Cortex of kidney (tissue), 1 donor: ENCODE measurements at places on chromosomes 3 and 15.

- DNase-seq, result no peak
Measured at GRCh38 chr3:195111766-195112165, 159.2 kb downstream of the XXYLT1 start.

DNA sequence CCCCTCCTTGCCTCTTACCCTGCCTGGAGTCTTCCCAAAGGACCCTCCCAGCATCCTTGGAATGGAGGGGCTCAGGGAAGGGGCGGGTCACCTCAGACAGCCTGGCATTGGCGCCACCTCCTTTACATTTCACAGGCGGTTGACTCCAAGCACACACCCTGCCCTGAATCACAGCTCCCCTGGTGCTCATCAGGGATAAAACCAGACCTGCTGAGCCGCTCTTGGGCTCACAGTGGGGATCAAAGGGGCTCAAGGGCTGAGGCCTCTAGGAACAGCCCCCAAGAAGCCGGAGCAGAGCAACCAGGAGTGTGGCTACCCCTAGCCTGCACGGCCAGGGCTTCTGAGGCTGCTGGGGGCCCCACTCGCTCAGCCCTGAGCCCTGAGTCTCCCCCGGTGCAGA, 16.6 kb downstream of the LINGO1 start:
- DNase-seq, result no peak

- DNase-seq, result no peak
Measured at GRCh38 chr3:195591220-195591619, 7.5 kb upstream of the APOD start.

GRCh38 chr3:128415200-128415772, 51.4 kb downstream of the DNAJB8 start:
- DNase-seq, result no peak

DNA sequence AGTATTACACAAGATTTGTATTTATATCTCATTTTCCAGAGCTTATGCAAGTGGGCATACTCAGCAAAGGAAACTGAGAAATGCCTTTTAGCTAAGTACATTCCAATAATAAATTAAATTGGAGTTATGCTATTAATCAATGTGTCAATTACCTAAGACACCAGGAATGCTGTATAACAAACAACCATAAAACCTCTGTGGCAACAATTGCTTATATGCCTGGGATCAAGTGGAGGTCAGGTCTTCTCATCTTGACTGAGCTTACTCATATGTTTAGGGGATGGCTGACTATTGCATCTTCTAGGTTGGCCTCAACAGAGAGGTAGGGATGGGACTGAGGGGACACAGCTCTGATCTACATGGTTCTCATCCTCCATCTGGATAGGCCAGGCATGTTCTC, 30.7 kb downstream of the CD200R1L start:
- DNase-seq, result no peak

DNA sequence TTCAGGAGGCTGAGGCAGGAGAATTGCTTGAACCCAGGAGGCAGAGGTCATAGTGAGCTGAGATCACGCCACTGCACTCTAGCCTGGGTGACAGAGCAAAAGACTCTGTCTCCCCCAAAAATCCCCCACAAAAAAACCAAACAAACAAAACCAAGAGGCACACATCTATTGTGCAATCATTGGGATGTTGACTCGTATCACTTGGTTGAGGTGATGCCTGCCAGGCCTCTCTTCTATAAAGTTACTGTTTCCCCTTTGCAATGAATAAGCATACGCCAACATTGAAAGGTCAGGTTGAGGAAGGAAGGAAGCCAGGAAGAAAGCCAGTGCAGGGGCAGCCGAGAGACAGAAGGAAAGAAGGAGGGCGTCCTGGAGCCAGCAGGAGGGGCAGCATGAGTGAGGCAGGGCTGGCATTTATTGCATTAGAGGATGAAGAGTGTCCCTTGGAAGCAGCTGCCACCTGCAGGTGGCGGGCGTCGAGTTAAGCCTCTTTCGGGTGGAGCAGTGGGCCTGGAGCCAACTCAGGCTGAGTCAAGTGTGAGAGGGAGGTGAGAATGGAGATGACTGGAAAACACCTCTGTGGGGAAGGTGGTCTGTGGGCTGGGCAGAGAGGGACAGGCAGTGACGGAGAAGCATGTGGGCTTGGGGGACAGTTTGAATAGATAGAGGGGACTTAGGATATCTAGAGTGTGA, 8.3 kb upstream of the CSPG4 start:
- no peak for DNase-seq

DNA sequence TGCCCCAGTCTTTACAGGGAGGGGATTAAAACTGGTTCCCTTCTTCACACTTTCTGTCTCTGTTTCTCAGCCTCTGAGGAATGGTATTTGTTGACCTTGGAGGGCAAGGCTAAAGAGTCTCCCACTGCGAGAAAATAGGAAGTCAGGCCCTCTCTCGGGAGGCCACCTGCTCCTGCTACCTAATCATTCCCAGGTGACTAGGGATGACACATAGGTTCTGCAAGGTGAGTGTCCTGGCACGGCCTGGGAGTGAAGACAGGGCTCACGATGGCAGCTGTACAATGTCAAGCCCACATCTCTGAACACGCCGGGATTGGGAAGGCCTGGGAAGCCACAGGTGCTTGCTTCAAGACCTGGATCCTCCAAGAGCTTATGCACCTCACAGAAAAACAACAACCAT, 314.2 kb downstream of the NTRK3 start:
- no peak for DNase-seq

DNA sequence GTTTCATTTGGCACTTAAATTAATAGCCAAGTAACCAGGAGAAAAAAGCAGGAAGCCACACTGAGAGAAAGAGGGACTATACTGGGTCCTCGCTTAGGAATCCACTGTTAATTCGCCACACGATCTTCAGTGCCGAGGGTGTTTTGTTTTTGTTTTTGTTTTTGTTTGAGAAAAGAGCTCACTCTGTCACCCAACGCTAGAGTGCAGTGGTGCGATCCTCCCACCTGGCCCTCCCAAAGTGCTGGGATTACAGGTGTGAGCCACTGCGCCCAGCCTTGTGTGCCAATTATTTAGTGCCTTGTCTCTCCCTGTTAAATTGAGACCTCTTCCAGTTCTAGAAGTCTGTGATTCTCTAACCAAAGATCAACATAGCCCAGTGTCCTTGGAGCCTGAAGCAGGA, 53.8 kb upstream of the TPM1 start:
- no peak for DNase-seq

GRCh38 chr15:74422652-74423430, 10.9 kb downstream of the SEMA7A start:
- DNase-seq, result no peak

DNA sequence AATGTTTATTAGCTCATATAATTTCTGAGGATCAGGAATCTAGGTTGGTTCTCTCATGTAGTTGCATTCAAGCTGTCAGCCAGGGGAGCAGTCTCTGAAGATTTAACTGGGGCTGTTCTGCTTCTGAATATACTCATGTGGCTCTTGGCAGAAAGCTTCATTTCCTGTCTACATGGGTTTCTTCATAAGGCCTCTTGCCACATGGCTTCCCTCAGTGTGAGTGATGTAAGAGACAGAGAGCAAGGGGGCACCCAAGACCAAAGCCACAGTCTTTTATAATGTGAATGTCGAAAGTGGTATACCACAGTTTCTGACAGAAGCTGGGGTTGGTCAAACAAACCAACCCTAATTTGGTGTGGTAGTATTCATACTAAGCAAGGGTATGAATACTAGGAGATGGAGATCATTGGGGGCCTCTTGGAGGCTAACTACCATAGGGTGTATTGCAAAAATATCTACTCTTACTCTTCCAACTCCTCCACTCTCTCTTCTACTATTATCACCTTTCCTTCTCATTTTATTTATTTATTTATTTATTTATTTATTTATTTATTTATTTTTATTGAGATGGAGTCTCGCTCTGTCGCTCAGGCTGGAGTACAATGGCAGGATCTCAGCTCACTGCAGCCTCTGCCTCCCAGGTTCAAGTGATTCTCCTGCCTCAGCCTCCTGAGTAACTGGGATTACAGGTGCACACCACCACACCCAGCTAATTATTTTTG, 123.8 kb downstream of the B3GALNT1 start:
- no peak for DNase-seq

DNA sequence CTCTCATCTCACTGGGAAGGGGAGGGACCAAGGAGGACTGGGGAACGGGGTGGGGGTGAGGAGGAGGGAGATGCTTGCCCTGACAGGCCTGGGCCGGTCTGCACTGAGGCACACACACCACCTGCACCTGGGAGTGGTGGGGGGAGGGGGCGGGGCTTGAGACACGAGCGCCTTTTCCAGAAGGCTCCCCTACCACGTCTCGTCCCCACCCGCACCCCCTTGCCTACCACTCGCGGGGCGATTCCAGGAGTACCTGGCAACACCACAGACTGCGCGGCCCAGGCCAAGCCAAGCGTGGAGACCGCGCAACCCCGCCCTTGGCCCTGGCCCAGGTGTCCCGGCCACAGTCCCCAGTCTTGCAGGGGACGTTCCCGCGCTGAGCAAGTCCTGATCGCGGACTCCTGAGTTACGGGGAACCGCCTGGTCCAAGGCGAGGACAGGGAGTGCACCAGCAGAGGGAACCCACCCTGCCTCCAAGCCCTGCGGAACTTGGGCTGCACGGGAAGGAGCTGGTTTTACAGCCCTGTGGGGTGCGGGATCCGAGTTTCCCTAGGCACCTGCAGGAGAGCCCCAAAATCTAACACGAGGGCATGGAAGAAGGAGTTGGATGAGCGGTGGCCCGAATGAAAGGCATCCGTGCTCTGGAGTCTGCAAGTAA, 68.1 kb upstream of the SH3GL3 start:
- no peak for DNase-seq

DNA sequence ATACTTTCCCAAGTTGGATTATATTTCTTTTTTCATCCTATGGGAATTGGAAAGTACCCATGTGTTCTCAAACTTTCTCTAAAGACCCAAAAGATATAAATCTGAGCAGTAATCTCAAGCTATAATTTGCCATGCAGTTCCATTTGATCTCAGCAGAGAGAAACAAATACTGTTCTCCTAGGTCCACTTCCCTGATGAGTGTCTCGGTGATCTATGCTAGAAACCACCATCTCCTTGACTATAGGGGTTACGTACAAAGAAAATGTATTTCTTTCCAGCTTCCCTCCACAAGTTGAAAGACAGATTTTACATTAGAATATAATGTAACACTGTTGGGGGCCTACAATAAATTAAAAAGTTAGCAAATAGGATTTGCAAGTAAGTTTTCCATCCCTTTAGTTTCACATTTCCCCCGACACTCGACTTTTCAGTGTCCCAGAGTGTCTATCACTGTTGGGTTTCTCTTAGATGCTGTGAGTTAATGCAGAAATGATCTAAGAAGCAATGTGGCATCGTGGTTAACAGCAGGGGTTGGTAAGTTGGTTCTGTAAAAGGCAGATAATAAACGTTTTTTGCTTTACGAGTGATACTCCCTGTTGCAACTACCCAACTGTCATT, 465.1 kb upstream of the CFAP20DC start:
- DNase-seq, result no peak

- no peak for DNase-seq
Measured at GRCh38 chr3:67947808-67948508, 293.5 kb upstream of the SUCLG2 start.

- no peak for DNase-seq
Measured at GRCh38 chr3:184703657-184704056, 8.2 kb downstream of the MAGEF1 start.

GRCh38 chr3:129820587-129820986, 72.9 kb downstream of the TMCC1 start:
- no peak for DNase-seq

DNA sequence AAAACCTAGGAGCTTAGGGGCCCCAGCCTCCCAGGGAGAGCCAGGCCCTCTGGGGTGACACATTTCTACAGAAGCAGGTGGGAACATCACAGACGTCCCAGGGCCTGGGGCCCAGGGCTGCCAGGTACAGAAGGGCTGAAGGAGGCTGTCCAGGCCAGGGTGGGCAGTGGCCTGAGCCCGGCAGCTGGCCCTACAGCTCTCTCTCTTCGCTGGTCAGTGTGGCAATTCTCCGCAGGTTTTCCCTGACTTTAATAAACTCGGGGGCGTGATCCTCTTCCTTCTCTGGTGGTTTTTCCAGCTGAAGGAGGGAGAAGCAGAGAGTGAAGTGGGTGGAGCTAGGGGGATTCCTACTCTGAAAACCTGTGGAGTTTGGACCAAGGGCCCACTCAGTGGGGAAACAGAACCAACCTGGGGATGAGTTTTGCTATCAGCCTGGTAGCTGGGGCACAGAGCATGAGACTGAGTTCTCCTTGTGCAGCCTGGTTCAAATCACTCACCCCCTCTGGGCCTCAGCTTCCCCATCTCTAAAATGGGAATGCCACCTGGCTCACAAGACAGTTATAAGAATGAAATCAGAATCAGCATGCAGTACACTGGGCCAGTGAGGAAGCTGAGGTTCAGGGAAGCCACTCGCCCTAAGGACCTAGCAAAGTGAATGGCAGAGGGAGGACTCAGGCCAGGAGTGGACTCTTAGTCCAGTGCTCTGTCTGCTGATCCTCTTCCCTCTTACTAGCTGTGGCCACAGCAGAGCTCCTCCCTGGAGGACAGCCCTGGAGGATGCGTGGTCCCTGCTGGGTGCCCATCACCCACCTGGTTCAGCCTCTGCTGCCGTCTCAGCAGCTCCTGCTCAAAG, 10.6 kb downstream of the FAM107A start:
- no peak for DNase-seq

DNA sequence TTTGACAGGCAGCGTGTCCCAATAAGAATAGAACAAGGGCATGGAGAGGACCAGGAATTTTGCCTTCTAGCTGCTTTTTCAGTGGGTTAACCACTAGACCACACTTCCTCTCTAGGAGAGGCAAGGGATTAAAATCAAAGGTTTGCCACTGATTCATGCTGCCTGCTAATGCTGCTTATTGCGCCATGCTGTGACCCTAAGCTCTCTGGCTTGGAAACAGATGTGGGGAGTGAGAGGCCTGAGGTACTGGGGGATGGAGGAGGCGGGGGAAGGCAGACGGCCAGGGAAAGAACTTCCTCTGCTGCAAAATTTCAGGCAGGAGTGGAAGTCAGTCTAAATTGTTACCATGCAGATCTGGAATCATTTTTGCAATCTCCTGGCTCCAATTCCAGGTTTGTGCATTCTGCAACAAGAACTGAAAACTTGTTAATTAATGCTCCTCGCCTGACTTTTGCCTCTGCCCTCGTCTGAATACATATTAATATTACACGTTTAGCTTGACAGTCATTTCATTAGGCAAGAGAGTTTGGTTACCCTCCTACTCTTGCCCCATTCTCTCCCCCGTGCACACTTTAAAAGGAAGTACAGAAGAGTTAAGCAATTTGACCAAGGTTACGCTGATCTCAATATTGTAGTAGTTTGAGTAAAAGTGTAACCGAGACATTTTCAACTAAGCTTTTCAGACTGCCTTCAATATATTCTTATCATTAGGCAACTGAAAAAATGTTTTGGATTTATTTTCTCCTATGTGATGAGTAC, 121.7 kb upstream of the SPRED1 start:
- no peak for DNase-seq

DNA sequence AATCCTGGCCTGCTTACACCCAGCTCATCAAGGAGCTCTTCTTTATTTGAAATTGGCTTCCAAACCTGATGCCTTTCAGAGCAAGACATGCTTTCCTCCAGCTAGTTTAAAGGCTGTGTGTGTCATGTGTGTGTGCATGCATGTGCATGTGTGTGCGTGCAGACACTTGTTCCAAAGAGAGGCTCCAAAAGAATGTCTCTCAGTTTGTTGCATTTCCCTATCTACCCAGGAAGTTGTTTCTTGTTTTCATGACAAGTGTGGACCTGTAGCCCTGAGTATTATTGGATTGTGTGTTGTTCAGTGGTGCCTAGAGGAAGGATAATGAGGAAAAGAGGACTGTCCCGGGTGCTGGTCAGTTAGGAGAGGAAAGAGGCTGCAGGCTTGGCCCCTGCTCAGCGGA, 240.0 kb downstream of the THSD4 start:
- DNase-seq, result no peak

- no peak for DNase-seq
Measured at GRCh38 chr15:42084465-42085235, 9.7 kb downstream of the PLA2G4D start.
